ENCODE measurements at places on chromosomes 11 and 22.

GRCh38 chr11:34262531-34263081 lies 95.2 kb downstream of the ABTB2 start:
- no peak for DNase-seq

GRCh38 chr22:36991206-36991605 lies 28.0 kb downstream of the TST start:
- no peak for DNase-seq

DNA sequence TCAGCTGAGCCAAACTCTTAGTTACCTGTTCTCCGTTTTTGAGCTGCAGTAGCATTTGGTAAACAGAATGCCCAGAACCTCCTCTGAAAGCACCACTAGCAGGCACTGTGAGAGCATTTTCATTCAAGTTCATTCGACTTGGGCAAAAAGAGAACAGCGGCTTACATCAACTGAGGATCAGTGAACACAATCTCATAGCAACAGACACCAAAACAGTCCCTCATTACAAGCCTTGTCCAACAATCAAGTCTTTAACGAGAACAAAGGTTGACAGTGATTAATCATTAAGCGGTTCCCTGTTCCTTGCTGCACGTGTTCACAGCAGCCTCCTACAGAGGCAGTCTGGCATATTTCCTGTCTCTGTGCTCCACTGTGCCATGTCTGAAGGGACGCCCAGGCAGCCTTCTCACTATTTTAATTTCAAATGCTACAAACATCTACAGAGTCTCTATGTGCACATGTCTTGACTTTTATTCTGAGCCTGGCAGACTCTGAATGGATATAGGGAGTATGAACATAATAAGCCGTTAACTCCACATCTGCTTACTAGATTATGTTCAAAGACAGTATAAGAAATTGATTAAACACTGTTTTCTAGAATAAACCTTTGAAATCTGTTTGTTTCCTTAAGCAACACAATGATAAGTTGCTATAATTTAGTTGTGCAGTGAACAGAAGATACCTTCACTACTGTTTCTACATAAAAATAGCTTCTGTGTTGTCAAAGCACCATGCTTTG lies 88.3 kb upstream of the MTMR2 start:
- no peak for DNase-seq

- no peak for DNase-seq
These were observed 208.1 kb upstream of the NARS2 start for GRCh38 chr11:78782725-78783124.

DNA sequence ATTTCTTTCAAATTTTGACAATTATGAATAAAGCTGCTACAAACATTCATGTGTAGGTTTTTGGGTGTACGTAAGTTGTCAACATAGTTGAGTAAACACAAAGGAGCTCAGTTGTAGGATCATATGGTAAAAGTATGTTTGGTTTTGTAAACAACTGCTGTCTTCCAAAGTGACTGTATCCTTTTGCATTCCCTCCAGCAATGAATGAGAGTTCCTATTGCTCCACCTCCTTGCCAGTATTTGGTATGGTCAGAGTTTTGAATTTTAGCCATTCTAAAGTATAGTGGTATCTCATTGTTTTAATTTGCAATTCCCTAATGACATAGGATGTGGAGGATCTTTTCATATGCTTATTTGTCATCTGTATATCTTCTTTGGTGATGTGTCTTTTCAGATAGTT lies 28.0 kb upstream of the PHOX2A start:
- DNase-seq: no peak
